Chondrocyte (in vitro differentiated cells): ENCODE measurements at places on chromosomes 5 and 9. TPM values are rescaled to one million over a fixed set of nuclear protein-coding genes. Genes with fewer than 3 reads are reported as not detected.

Gene CD180
- not detected in 3 replicates for total RNA-seq

Gene SPINK6
- total RNA-seq: not detected in 3 replicates

Gene IQGAP2
- total RNA-seq: 2.9 to 10.2 TPM (median 3.0 TPM) in 3 replicates

Gene CD14
- not detected in 3 replicates for total RNA-seq

Gene SHROOM1
- total RNA-seq: 6.5 to 7.7 TPM (median 7.6 TPM) in 3 replicates

Gene CSF1R
- total RNA-seq: 0.62 to 1.7 TPM (median 0.65 TPM) in 3 replicates

DNA sequence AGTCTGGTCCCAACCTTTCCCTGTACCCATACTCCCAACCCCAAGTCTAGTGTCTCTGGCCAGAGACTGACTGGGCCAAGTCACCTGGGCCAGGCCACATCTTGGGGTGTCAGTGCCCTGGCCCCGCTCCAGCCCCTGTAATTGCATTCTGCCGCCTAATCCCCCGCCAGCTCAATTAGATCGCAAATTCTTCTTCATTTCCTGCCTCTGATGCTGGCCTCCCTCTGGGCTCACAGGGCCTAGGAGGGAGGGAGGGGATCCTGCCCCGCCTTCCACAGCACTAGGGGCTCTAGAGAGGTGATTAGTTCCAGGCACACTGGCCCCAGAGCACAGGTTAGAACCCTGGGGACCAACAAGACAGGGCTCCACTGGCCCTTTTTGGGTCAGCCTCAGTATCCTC, 5.5 kb downstream of the CXXC5 start:
- H3K4me1 ChIP-seq: peaks cover 73% of the 10 kb centered on the region
- no peak for DNase-seq
- H3K4me3 ChIP-seq: peak overlapping the region; percentile 99
- peaks cover 5% of the 10 kb centered on the region for H3K36me3 ChIP-seq
- H3K27me3 ChIP-seq: no peaks in the 10 kb centered on the region
- H3K27ac ChIP-seq: peak overlapping the region; percentile 99

DNA sequence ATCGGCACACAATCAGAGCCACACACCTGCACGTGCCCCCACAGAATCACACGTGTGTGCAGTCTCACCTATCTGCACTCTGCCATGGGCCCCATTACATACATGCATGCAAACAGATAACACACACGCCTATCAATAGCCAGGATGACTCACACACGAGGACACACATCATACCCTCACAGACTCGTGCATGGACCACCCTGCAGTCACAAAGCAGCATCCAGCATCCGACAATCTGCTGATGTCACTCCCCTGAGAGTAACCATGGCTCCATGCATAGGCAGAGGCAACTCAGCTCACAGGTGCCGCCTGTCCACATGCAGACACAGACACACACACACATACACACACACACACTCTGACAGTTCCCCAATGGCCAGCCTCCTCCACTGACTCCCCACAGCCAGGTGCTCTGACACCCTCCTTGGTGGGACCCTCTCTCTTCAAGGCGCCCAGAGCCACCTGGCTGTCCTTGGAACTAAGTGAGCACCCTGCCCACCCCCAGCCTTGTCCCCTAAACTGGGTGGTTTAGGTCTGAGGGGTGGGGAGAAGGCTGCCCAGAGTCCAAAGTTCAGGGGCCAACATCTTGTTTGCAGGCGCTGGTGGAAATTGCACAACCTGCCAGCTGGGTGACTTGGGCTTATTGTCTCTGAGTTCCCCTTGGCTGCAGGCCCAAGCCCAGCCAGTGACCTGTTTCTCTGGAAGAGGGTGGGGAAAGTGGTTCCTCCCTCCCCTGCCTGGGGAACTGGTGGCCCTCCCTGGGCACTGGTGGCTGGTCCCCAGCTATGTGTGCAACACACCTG, 34.6 kb upstream of the NEK6 start:
- H3K27ac ChIP-seq: no peak overlapping the region

DNA sequence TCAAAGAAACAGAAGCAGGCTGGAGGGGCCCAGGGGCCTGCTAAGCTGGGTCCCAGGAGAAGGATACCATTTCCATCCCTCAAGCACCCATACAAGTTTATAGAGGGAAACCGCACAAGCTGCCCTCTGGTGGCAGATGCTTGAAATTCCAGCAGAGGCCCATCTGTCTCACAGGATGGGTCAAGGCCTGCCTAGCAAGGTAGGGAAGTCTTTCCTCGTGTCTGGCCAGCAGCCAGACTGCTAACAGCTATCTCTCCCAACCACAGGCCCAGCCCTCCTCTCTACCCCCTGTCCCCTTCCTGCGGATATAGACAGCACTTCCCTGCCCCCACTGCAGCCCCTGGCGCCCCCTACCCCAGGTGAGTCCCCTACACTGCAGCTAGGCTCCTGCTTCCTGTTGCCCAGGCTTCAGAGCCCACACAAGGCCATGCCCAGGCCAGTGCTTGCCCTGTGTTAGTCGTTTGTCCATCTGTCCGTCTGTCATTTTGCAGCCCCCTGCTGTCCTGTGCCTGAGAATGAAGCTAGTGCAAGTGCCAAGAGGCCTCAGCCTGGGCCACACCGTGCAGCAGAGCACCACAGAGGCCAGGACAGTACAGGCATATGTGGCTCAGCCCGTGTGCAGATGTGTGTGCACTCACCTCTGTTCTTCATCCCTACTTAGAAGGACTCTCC, 26.2 kb downstream of the TCF7 start:
- peak; percentile 81 for DNase-seq
- H3K27ac ChIP-seq: no peak overlapping the region
- H3K4me3 ChIP-seq: no peak overlapping the region
- H3K27me3 ChIP-seq: no peaks in the 10 kb centered on the region
- peaks cover 5% of the 10 kb centered on the region for H3K4me1 ChIP-seq

DNA sequence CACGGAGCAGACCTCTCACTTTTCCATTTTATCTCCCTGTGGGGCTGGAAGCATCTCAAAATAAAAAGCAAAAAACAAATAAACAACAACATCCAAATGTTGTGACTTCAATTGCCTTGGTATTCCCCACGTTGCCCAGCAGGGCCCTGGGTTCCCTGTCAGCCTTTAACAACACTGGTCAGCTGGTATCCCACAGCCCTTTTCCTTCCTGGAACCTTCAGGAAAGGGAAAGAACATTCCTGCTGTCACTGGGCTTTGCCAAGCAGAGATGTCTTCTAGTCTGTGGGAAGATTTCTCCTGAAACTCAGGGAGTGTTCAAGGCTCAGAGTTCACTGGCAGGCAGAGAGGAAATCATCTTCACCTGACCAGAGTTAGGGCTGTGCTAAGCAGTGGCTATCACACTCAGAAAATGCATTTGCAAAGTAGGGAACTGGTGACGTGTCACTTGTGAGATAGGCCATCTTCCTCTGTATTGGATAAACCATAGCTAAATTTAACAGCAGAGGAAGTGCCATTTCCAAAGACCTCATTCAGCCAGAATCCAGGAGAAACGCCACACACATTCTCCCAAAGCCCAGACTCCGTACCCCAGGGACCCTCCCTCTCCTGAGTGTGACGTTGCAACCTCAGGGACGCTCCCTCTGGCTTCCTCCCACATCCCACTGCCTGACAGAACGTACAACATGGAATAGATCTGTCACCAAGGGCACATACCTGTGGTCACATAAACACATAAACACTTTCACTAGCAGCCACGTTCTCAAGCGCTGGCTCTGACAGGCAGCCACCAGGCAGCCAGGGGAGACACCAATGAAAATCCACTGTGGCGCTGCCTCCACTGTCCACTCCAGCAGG, 274.0 kb upstream of the DAPK1 start:
- peaks cover 46% of the 10 kb centered on the region for H3K4me1 ChIP-seq
- H3K27me3 ChIP-seq: no peaks in the 10 kb centered on the region
- no peak overlapping the region for H3K4me3 ChIP-seq
- no peak for DNase-seq
- H3K27ac ChIP-seq: peak overlapping the region; percentile 17
- no peaks in the 10 kb centered on the region for H3K36me3 ChIP-seq

- H3K36me3 ChIP-seq: no peaks in the 10 kb centered on the region
- H3K4me1 ChIP-seq: no peaks in the 10 kb centered on the region
- no peak overlapping the region for H3K27ac ChIP-seq
- no peak for DNase-seq
Measured at GRCh38 chr5:43273552-43273951, 39.7 kb downstream of the HMGCS1 start.

DNA sequence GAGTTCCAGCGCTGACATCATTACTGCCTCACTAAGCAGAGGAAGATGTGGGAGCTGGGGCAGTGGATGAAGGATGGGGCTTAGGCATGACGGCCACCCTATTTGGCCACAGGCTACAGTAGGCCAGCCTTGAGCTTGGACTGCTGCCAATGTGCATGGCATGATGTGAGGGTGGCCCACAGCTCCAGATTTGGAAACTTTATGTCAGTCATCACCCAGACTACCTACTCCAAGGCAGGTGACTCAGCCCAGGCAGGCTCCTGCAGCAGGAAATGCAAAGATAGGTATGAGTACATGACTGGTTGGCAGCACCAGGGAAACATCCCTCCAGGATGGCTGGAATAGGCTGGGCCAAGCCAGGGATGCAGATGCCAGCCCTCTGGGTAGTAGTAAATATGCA, 303.6 kb downstream of the SPOCK1 start:
- no peak overlapping the region for H3K4me3 ChIP-seq
- H3K27me3 ChIP-seq: no peaks in the 10 kb centered on the region
- H3K27ac ChIP-seq: no peak overlapping the region

- DNase-seq: no peak
- no peaks in the 10 kb centered on the region for H3K27me3 ChIP-seq
- H3K27ac ChIP-seq: no peak overlapping the region
- H3K4me1 ChIP-seq: no peaks in the 10 kb centered on the region
- H3K4me3 ChIP-seq: no peak overlapping the region
Measured at GRCh38 chr9:20402273-20402875, 219.9 kb downstream of the MLLT3 start.

- H3K4me3 ChIP-seq: no peak overlapping the region
- H3K27me3 ChIP-seq: no peaks in the 10 kb centered on the region
- H3K27ac ChIP-seq: no peak overlapping the region
- H3K4me1 ChIP-seq: peaks cover 34% of the 10 kb centered on the region
- peaks cover 2% of the 10 kb centered on the region for H3K36me3 ChIP-seq
Measured at GRCh38 chr5:124726631-124727362, 19.6 kb downstream of the ZNF608 start.

- no peak overlapping the region for H3K27ac ChIP-seq
- H3K27me3 ChIP-seq: peaks cover 2% of the 10 kb centered on the region
- H3K4me1 ChIP-seq: peaks cover 6% of the 10 kb centered on the region
- no peak for DNase-seq
Measured at GRCh38 chr5:12013351-12013750, 109.1 kb upstream of the CTNND2 start.

- H3K4me3 ChIP-seq: no peak overlapping the region
- H3K27me3 ChIP-seq: no peaks in the 10 kb centered on the region
- no peak for DNase-seq
- H3K4me1 ChIP-seq: peaks cover 4% of the 10 kb centered on the region
Measured at GRCh38 chr9:93149361-93149760, 15.3 kb upstream of the NINJ1 start.

GRCh38 chr5:158819095-158819494, 280.6 kb downstream of the EBF1 start:
- H3K27ac ChIP-seq: no peak overlapping the region
- DNase-seq: no peak
- H3K4me3 ChIP-seq: no peak overlapping the region
- peaks cover 27% of the 10 kb centered on the region for H3K4me1 ChIP-seq
- H3K36me3 ChIP-seq: peaks cover 25% of the 10 kb centered on the region

DNA sequence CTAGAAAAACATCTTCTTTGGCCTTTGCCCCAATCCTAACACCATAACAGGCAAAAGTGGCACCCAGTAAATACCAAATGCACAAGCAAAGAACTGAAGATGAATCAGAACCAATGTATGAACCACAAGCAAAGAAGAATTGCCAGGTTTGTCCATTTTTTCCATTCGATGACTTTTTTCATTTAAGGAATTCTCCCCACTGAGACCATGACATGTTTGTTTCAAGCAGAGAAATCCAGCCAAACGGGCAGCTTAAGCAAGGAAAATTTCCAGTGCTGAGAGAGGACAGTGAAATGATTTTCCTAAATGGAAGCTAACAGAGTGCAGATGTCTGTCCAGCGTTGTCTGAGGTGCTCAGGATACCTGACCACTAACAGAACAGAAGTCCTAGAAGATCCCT, 203.7 kb downstream of the ADAMTS12 start:
- no peaks in the 10 kb centered on the region for H3K27me3 ChIP-seq
- H3K4me3 ChIP-seq: no peak overlapping the region
- no peak overlapping the region for H3K27ac ChIP-seq
- DNase-seq: no peak

DNA sequence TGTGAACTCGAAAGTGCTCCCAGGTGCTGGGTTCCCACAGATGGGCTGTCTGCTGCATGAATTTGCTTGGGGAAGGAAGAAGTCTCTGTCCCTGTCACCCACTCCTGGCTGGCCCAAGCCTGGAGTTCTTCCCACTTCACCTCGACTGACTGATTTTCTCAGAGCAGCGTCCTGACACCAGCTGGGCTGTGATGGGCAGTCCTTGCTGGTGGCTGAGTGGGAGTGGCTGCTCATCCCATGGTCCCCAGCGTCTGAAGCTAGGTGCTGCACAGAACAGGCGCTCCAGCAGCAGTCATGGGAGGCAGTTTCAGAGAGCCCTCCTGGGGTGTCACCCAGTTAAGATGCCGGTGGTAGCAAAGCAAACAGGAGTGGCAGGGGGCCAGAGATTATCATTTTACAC, 10.1 kb upstream of the NEURL1B start:
- no peak overlapping the region for H3K4me3 ChIP-seq
- no peak overlapping the region for H3K27ac ChIP-seq
- no peak for DNase-seq
- no peaks in the 10 kb centered on the region for H3K4me1 ChIP-seq
- H3K27me3 ChIP-seq: peaks cover 19% of the 10 kb centered on the region

- H3K27ac ChIP-seq: peak overlapping the region; percentile 28
- no peak overlapping the region for H3K4me3 ChIP-seq
- no peaks in the 10 kb centered on the region for H3K27me3 ChIP-seq
- H3K36me3 ChIP-seq: no peaks in the 10 kb centered on the region
Measured at GRCh38 chr5:158435161-158435616, 576.2 kb upstream of the CLINT1 start.

DNA sequence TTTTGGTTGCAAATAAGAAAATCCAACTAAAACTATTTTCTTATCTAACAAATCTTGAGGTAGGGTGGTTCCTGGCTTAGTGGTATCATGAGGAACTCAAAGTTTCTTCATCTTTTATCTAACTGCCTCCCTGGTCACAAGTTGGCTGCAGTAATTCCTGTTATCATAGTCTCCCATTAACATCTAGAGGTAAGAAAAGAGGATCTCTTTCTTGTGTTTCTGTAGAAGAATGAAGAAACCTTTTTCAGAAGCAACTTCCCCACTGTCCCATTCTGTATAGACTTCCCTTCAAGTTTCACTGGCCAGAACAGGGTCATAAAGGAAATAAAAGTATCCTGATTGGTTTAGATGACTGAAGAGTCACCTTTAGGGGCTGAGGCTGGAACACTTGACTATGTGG, 81.8 kb upstream of the ELL2 start:
- H3K27me3 ChIP-seq: no peaks in the 10 kb centered on the region
- no peak overlapping the region for H3K4me3 ChIP-seq
- no peak overlapping the region for H3K27ac ChIP-seq
- no peaks in the 10 kb centered on the region for H3K36me3 ChIP-seq

GRCh38 chr5:129384736-129385135, 75.4 kb upstream of the ADAMTS19 start:
- no peak overlapping the region for H3K27ac ChIP-seq
- no peaks in the 10 kb centered on the region for H3K4me1 ChIP-seq
- no peak for DNase-seq
- H3K36me3 ChIP-seq: no peaks in the 10 kb centered on the region
- no peak overlapping the region for H3K4me3 ChIP-seq
